ENCODE measurements at places on chromosomes 1 and 21.

DNA sequence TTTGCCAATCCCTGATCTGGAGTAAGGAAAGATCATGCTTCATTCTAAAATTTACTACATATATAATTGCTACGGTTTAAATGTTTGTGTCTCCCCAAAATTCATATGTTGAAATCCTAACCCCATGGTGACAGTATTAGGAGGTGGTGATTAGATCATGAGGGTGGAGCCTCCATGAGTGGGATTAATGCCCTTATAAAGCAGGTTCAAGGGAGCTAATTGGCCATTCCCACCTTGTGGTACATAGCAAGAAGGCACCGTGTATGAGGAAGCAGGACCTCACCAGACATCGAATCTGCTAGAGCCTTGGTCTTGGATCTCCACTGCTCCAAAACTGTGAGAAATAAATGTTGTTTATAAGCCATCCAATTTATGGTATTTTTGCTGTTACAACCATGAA lies 55.5 kb downstream of the GADD45A start:
- DNase-seq: no peak

DNA sequence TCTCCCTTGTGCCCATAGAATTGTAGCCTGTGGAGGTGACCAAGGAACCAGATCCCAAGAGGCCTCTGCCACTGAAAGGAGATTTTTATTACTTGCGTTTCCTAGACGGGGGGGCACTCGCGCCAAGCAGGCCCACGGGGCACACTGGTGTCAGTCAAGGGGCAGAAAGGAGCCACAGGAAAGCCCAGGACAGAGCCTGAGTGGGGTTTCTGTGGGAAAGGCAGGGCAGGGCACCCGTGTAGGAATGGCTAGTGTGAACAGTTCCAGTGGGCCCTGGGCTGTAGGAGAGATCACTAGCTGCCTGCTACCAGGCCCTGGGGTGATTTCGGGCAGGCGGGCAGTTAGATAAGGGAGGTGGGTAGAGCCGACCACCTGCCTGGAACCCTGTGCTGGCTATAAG lies 70.8 kb downstream of the ADARB1 start:
- no peak for DNase-seq

GRCh38 chr1:7873801-7874795 lies 21.2 kb upstream of the UTS2 start:
- no peak for DNase-seq

DNA sequence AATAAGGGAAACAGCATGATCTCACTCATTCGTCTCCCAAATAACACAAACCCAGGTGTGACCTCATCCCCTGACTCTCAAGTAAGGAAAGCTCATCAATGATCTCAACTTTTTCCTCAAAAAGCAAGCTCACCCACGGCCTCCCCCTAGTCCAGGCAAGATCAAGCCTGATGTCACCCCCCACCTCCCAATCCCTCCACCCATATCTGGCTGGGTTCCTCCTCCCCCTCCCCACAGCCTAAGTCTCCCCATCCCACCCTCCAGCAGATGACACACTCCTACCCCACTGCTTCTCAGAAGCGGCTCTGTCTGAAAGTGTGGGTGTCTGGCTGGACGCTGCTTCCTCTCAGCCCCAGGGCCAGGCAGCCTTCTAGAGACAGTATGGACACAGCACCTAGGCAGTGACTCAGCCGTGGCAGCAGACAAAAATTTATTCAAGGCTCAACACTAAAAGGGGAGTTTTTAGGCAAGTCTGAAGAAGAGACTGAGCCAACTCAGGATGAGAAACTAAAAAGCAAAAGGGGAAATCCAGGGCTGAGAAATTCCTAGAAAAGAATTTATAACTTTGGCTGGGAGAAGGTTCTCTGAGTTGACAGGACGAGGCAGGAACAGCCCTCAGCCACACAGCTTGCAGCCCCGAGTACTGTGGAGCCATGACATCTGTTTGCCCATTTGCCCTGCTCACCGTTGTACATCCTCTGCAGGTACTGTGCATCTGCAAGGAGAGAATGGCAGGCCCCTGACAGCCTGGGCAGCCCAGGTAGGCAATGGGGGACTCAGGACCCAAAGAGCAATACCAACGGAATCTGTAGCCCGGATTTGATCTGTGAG lies 81.6 kb upstream of the LRRC8D start:
- DNase-seq: no peak

DNA sequence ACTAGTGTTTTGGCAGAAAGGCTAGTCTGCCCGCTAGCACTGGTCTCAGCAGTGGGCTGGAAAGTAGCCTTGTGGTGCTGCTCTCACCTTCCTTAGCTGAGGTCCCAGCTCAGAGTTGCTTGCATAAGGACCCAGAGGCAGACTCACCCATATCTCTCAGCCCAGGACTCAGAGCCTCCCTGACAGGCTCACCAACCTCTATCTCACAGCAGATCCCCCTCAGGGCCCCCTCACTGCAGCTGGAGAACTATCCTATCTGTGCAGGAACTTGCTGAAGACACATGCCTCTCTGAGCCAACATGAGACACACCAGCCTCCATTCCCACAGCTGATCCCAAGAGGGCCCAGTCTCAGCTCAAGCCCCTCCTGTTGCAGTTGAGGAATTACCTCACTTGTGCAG lies 82.6 kb downstream of the IARS2 start:
- no peak for DNase-seq

GRCh38 chr1:86616871-86617270 lies 70.0 kb downstream of the CLCA4 start:
- DNase-seq: no peak

DNA sequence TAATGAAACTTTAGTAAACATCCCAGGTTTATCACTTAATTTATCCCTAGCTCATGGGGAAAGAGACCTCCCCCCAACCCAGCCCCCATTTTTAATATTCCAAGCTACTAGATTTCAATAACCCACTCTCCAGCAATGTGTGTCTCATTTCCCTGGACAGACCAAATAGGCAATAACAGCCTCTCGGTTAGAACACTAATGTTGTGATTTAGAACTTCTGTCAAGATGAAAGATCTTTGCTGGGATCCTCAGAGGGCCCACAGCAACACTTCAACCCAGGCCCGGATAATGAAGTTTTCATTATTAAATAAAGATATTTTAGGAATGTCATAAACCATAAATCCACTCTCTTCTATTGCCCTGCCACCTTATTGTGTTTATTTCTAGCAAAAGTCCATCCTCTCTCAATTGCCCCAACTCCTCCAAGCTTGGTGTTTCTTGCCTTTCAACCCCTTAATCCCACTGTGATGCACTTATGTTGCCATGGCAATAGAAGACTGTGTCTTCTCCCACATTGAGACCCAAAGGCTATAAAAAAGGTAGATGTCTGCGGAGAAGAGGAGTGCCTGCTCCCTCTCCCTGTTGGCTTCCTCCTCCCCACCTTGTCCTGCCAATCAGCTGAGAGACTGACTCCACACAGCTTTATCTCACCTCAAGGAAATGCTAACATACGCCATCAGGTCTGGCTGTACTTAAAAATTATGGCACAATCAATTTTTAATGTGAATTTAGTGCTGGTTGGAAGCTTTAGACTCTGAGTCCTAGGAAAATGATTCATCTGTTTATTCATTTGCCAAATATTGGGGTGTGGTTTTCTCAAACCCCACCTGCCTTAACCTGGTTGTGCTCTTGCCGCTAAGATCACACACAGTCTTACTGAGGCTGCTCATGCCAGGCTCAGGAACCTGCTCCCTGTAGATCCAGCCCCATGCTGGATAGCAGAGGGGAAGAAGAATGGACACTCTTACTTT lies 258.3 kb upstream of the CAMK1G start:
- DNase-seq: no peak

GRCh38 chr1:67608661-67609576 lies 76.1 kb upstream of the GADD45A start:
- DNase-seq: no peak

- DNase-seq: no peak
Observed at GRCh38 chr1:171881442-171881841, 40.1 kb downstream of the DNM3 start.

- DNase-seq: no peak
Observed at GRCh38 chr1:15384301-15384901, 25.3 kb upstream of the EFHD2 start.

- DNase-seq: no peak
Observed at GRCh38 chr1:112309499-112309898, 86.5 kb upstream of the CTTNBP2NL start.

DNA sequence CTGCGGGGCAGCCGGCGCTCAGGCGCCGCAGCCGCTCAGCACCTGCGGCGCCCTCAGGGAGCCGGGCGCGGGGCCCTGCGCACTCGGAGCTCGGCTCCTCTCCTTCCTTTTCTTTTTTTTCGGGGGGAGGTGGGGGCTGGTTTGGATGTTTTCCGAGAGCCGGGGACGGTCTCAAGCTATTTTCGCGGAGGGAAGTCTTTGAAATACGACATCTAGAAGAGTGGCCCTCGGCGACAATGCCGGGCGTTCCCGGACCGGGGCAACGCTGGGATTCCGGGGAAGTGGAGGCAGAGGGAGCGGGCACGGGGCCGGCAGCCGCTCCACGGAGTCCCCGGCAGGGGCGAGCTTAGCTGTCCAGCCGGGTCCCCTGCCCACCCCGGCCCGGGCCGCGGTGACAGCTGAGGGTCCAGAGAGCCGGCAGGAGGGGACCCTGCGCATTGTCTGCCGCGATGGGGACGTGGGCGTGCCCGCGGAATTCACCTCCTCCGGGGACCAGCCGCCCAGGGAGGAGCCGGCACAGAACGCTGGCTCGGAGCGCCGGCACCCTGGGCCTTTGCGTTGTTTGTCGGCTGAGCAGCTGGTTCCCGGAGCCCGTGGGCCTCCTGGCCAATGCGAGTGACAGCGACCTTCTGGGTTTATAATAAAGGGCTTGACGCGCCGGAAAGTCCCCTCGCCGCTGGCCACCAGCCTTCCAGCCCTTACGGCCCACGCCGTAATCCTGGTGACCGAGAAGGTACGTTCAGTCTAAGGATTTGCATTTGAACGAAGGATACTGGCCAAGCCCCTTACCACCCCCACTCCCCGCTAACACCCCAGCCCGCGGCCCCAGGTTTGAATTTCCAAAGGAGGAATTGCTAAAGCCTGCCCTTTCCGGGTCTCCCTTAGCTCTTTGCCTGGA lies 582 bp downstream of the SLC37A1 start:
- DNase-seq: peak; percentile 70

Data from sciatic nerve (tissue), 2 donors.